ENCODE measurements at places on chromosomes 1 and 21.

- DNase-seq: no peak
Measured at GRCh38 chr1:61403679-61404596, 321.0 kb downstream of the TM2D1 start.

GRCh38 chr1:110872745-110873720, at the start of gene CD53:
CD53 (plus strand) TSS chr1:110873148; CDS start chr1:110891409, 18,261 bp downstream.
- DNase-seq: no peak

GRCh38 chr1:21329209-21329844, 39.1 kb upstream of the ECE1 start:
- DNase-seq: no peak

DNA sequence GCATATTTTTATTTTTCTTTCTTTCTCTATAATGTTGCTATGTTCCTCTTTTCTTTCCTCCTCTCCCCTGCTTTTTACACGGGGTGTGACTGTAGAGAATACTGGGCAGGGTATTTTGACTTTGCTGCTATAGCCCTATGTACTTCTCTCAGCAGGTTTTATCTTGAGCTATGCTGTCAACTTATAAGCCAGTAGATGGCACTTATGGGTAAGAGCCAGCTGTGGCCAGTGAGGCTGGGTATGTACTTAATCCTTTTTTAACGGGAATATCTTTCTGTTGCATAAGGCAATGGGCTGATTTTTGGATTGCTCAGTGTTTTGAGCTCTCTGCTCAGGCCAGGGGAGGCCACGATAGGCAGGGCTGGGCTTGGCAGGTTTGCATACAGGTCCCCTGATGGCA, 99.0 kb downstream of the KCNK2 start:
- no peak for DNase-seq

- DNase-seq: no peak
Measured at GRCh38 chr1:34532113-34532512, 222.7 kb upstream of the GJB5 start.

GRCh38 chr1:235999259-235999925, 65.5 kb downstream of the NID1 start:
- DNase-seq: peak; percentile 43

- DNase-seq: no peak
Measured at GRCh38 chr1:2299131-2299627, 71.1 kb downstream of the SKI start.

DNA sequence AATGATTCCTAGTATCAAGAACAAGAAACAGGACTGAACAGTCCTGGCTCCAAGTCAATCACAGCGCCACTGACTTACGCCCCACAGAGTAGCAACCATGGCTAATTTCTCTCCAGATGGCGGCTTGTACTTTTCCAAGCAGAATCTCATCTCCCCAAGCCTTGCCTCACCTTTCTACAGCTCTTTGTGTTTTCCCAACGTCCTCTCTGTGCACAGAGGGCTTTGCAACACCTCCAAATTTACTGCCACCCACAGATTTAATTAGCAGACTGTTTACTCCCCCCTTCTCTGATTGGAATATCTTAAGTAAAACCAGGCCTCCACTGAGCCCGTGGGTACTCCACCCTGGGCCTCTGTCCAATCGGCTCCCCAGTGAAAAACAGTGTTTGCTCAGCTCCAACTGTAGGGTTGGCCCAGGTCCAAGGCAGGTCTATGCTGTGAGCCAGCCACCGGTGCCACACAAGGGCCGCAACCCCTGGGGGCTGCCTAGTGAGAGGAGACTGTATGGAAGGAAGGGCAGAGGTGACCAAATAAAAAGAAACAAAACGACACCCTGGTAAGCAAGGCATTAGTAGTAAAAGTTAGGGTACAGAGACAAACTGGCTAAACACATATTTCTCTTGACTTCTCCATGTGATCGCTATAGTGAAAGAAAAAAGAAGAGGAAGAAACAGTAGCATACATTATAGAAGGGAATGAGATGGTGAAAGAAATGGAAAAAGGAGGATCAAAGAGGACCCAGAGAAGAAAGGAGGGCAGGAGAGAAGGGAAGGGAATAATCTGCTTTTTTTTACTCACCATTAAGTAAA, 128.4 kb upstream of the SOD1 start:
- DNase-seq: no peak

GRCh38 chr1:33045246-33045645, 8.6 kb upstream of the AK2 start:
- DNase-seq: no peak

DNA sequence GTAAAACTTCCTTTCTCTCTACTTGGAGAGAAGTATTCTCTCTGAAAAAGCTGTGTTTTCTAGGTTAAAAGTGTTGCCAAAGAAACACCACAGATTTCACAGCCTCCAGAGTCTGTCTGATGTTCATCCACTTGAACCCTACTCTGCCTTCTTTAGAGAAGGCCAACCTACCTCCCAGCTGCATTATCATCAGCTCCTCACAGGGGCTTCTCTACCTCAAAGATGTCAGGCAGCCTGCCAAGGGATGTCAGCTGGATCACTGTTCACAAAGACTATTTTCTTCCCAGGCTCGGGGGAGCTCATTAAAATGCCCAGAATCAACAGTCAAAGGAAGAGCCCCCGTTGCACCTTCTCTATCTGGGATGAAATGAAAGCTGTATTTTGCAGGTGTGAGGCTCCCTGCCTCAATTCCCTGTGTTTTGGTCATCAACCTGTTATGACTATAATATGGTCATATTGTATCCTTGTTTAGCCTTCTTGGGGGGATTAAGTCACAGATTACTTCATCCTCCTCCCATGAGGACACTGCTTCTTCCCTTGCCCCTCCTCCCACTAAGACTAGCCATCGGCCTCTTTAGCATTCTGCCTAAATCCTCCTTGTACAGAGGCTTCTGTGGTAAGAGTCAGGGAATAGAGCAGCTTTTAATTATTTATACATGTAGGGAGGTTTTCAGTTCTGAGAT, 25.7 kb downstream of the ANGPTL7 start:
- DNase-seq: no peak

- no peak for DNase-seq
Measured at GRCh38 chr21:46431884-46432488, 26.7 kb upstream of the DIP2A start.

DNA sequence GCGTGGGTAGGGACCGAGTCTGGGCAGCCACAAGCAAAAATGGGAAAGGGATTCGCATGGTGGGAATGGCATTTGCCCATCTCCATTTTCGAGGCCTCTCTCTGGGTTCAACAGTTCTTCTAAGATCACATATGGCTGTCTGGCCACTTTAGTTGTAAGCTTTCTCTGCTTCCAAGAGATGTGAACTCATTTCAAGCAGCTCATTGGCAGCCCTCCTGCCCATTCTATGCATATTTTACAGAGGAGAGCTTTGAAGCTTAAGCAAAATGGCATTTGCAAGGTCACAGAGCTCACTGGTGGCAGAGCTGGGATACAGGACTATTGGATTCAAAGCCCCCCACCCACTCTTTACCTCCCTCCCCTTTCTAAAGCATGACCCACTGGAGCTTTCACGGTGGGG, 93.7 kb downstream of the HHIPL2 start:
- DNase-seq: no peak

DNA sequence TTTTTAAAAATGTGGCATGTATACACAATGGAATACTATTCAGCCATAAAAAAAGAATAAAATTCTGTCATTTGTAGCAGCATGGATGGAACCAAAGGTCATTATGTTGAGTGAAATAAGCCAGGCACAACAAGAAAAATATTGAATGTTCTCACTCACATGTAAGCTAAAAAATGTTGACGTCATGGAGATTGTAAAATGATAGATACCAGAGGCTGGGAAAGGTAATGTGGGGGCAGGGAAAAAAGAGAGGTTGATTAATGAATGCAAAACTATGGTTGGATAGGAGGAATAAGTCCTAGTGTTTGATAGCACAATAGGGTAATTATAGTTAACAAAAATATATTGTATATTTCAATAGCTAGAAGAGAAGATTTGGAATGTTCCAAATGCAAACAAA, 89.1 kb upstream of the SLC35F3 start:
- no peak for DNase-seq

- no peak for DNase-seq
Measured at GRCh38 chr21:37546949-37547614, 180.5 kb downstream of the DYRK1A start.

GRCh38 chr1:82264802-82265201, 464.1 kb downstream of the ADGRL2 start:
- no peak for DNase-seq

GRCh38 chr1:61782771-61783170, 40.5 kb downstream of the PATJ start:
- DNase-seq: no peak

All from Panc1 (cell line).